ENCODE measurements at places on chromosomes 2 and 18.

GRCh38 chr2:68230241-68231060 lies 21.9 kb downstream of the PPP3R1 start:
- DNase-seq: no peak

DNA sequence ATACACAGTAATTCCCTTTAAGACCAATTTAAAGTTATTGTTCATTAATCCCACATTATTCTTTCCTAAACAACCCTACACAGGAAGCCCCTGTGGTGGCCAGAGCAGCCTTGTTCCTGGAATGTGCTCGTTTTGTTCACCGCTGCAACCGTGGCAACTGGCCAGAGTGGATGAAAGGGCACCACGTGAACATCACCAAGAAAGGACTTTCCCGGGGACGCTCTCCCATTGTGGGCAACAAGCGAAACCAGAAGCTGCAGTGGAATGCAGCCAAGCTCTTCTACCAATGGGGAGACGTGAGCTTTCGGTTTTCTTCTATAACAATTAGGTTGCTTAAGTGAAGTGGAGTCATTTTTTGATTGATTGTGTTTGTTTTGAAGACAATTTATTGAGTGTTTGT lies 101.0 kb downstream of the UNC80 start:
- no peak for DNase-seq

DNA sequence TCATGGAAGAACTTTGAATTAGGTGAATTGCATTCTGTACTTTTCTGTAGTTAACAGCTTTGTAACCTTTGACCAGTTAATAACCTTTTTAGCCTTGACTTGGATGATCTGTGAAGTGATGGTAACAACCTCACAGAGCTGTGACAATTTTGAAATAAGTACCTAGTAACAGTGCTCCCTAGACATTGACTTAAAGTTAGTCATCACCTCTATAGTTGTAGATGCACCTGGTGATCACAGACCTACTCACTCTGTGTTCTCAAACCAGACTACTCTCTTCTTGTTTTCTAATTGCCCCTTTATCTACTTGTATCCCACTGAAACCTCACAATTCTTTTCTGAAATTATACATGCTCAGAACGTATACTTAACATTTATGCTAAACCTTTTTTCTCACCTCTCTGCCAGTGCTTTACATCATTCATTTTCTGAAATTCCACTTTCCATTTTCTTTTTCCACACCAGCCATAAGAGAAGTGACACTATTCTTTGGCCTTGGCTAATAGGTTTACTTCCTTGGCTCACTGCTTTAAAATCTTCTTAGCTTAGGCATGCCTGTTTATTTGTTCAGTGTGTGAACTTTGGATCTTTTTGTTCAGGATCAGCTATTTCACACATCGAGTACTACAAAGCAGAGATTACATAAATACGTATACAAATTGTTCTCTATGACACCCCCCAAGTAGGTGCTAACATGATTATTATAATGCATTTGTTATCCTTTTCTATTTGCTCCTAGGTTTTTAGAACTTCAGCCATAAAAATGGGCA lies 9.3 kb downstream of the YPEL5 start:
- no peak for DNase-seq

DNA sequence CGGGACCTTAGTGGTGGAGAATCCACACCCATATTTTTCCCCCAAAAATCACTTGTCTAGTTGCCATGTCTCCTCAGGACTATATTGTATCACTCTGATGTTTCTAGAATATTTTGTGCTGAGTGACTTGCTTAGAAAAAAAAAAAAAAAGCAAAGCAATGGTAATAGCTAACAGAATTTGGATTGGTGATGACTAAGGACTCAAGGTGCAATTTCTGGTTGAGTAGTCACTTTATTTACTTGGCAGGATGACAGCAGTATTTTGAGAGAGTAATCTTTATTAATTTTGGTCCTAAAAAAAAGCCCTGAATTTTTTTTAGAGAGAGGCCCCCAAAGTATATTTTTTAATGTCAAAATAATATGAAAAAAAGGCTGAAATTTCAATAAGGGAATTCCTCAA lies 32.8 kb upstream of the MYO3B start:
- DNase-seq: no peak

GRCh38 chr2:208297961-208298360 lies 31.9 kb downstream of the PIKFYVE start:
- no peak for DNase-seq

DNA sequence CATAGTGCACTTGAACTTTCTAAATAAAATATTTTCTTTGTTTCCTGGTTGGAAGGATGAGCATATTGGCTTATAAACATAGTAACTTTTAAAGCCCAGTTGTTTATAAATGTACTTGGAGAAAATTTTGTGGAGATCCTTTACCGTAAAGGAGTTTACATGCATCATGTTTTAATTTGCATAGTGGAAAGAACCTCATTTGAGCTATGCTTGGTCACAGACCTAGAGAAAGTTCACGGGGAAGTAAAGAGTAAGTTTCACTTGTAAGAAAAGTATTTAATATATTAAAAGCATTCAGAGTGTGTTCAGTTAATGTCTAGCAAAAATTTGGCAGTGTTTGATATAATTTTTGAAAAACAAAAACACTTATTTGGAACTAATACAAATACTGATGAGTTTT lies 45.3 kb downstream of the PIKFYVE start:
- no peak for DNase-seq

DNA sequence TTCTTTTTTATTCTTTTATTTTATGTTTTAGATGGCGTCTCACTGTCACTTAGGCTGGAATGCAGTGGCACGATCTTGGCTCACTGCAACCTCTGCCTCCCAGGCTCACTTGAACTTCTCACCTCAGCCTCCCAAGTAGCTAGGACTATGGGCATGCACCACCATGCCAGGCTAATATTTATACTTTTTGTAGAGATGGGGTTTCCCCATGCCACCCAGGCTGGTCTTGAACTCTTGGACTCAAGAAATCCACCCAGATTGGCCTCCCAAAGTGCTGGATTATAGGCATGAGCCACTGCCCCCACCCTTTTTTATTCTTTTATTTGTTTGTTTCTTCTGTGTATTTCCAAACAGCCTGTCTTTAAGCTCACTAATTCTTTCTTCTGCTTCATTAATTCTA lies 306.7 kb upstream of the THUMPD2 start:
- DNase-seq: no peak

DNA sequence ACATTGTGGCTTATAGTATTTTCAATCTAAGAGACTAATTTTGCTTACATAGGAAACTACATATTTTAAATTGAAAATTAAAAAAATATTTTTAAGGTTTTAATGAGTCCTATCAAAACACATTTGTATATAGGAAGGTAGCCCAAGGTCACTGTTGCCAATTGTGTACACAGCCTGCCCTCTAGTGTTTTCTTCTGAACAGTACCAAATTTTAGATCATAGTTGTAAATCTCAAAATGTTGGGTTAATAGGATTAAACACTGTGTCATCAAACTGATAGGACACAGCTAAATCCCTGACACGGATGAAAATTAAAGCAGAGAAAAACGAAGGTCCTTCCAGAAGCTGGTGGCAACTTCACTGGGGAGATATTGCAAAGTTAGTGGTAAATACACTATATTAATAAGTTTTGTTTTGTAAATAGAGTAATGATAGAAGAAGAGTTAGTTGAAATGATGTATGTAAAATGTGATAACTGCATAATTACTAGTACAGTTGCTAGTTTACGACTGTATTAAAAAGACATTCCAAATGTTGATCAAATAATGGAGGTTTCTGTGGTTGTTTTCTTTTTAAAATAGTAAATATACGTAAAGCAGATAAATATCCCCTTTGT lies 19.7 kb downstream of the CLUL1 start:
- no peak for DNase-seq

- DNase-seq: no peak
Measured at GRCh38 chr2:17798338-17798737, 17.9 kb upstream of the MSGN1 start.

GRCh38 chr2:231104115-231104713 lies 20.6 kb downstream of the HTR2B start:
- peak; percentile 53 for DNase-seq

DNA sequence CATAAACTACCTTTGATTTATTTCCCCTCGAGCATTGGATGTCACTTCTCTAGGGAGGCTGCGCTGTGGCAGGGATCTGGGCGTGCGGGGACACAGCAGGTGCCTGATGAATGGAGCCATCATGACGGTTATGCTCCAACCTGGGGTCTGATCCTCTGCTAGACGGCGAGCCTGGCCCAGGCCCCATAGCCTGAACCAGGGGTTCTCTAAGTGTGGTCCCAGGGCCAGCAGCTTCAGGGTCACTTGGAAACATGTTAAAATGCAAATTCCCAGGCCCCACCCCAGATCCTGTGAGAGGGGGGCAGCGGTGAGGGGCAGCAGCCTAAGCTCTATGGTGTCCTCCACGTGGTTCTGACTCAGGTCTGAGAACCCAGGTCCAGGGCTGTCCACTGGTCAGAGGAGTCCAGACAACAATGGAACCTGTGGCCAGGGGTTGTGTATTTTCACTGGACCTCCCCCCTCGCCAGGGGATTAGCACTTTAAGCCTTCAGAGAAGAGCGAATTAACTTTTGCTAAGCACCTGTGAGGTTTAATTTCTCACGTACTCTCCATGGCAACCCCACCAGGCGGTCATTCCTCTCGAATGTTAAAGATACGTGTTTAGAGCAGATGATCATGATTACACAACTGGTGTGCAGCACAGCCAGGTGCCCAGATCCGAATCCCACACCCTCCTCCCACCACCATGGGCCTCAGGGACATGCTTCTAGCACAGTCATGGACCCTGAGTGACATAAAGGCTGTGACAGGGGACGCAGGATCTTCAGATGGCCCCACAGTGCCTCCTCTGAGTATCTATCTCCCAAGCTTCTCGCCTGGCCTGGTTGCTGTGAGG lies 1.6 kb upstream of the ARHGEF4 start:
- peak; percentile 86 for DNase-seq

DNA sequence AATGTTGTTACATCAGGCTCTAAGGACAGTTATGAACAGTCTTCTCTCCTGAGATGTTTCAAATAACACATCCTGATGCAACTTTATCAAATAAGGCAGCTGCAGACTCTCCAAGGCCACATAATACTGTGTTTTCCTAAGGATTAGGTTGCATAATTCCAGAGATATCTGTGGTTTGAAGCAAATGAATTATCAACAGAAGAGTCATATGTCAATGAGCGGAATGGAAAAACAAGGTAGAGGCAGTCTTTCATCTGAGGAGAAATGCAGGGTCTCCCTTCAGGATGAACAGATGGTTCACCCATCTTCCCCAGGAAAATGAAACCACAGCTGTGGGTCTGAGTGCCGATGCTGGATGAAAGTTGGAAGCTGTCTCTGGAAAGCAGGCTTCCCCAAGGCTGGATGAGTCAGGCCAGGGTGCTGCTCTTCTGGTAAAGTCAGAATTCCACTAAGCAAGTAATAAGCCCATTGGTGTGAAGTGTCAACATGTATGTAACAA lies 22.2 kb downstream of the LYG1 start:
- DNase-seq: no peak

DNA sequence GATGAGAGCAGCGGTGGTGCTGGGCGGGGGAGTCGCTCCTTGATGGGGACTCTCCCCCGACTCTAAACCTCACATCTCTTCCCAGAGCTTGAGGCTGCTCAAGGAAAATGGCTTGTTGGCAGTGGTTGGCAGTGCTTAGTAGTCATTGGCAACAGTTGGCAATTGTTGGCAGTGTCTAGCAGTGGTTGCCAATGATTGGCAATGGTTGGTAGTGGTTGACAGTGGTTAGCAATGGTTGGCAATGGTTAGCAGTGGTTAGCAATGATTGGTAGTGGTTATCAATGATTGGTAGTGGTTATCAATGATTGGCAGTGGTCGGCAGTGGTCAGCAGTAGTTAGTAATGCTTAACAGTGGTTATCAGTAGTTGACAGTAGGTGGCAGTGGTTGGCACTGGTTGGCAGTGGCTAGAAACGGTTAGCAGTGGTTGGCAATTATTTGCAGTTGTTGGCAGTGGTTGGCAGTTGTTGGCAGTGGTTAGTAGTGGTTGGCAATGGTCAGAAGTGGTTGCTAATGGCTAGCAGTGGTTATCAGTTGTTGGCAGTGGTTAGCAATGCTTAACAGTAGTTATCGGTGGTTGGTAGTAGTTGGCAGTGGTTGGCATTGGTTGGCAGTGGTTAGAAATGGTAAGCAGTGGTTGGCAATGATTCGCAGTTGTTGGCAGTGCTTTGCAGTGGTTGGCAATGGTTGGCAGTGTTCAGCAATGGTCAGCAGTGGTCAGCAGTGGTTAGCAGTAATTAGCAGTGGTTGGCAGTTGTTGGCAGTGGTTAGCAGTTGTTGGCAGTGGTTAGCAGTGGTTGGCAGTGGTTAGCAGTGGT lies 85.4 kb upstream of the OTOS start:
- no peak for DNase-seq

GRCh38 chr2:225270861-225271260 lies 128.6 kb upstream of the NYAP2 start:
- DNase-seq: peak; percentile 22

GRCh38 chr2:240513549-240514287 lies 44.1 kb downstream of the ANKMY1 start:
- peak; percentile 76 for DNase-seq

DNA sequence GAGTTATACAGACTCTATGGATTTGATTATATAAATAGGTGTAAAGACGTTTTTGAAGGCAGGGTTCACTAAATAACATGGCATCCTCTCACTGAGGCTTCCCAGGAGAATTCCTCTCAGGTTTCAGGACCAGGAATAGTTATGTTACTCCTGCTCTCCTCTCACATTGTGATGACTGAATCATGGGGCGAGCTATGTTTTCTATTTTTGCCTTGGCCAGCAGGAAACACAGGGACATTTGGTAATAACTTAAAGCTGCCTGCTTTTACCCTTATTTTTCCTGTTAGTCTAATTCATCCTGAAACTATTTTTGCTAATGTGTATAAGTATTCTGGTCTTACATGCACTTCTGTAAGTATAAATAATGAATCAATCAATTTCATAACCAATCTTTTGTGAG lies 115.3 kb upstream of the ITGB6 start:
- DNase-seq: no peak

DNA sequence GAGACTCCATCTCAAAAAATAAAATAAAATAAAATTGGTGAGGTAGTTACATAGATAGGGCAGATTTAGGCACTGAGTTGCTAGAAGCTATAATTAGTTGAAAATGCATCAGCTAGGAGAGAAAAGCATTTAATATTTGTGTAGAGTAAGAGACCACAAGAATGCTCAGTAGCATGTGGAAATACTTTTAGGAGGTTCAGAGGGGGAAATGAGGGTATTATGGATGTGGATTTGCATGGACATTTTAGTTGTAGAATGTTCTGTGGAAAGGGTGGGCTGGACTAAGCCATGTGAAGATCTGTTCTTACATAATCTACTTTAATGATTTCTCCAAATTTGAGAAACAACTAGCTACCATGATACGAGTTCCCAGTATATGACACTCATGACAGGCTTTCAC lies 95.5 kb downstream of the ATP9B start:
- DNase-seq: no peak

GRCh38 chr2:196966061-196966460 lies 39.6 kb upstream of the PGAP1 start:
- DNase-seq: no peak

- no peak for DNase-seq
Measured at GRCh38 chr2:220081171-220081570, 453.7 kb downstream of the SLC4A3 start.

DNA sequence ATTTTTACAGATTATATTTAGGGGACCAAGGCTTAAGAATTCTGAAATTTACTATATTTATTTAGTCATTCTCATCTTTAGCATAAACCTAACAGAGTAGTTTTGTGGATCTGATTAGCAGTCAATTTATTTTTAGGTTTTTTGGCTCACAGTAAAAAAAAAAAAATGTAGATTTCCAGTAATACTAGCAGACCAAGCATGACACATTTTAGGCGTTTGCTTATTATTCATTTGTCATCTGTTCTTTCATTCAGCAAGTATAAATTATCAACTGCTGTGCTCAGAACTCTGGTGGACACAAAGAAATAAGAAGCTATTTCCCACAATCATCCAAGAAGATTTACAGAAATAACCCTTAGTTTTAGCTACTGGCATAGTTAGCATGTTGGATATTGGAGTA lies 20.6 kb downstream of the PDE1A start:
- DNase-seq: no peak
